Endothelial cell (in vitro differentiated cells): ENCODE measurements at places on chromosomes 12 and 14.

- no peak for DNase-seq
Observed at GRCh38 chr12:43126652-43127375, 425.2 kb downstream of the ADAMTS20 start.

DNA sequence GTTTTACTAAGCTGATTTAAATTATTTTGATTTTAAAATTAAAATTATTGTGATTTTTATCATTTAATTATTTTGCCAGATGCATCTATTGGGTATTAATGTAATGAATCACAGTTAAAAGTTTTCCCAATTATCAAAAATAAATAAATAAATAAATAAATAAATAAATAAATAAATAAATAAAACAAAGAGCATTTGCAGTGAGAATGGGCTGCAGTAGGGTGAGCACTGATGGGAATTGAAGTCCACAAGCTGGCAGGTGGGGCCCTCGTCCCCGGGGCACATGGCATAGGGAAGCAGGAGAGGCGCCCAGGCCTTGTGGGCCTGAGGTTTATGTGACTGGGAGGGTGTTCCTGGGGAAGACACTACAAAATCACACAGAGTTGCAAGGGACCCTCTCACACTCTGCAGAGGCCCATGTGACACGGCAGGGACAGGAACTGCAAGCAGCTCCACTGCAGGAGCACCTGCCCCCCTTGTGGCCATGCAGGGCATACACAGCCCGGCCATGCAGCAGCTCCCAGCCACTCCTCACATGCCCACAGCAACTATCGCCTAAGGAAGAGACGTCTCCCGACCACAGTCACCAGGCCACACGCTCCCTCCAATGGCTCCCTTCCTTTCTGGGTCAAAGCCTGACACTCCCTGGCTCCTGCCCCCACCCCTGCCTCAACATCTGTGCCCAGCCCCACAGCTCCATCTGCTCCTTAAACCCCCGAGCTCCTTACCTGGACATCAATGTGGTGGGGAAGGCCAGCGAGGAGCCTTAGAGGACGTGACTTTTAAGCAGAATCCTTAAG, 256.3 kb upstream of the SFSWAP start:
- DNase-seq: peak; percentile 74

DNA sequence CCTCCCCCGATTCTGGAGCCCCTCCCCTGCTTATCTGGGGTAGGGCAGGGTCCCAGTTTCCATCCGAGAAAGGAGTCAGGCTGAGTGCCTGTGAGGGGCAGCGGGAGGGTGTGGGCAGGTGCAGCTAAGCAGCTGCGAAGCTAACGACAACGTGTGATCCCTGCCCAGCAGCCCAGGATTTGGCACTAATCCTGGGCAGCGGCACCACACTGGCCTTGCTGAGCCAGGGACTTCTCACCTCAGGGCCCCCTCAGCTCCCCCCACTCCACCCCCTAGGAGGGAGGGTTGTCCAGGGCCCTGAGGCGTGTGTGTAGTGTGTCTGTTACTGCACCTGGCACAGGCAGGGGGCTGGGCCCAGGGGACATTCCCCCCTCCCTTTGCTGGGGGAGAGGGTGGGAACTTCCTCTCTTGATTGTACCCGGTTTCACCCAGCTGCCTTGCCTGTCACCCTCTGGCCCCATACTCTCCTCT, 1.8 kb downstream of the SMIM41 start:
- DNase-seq: no peak

DNA sequence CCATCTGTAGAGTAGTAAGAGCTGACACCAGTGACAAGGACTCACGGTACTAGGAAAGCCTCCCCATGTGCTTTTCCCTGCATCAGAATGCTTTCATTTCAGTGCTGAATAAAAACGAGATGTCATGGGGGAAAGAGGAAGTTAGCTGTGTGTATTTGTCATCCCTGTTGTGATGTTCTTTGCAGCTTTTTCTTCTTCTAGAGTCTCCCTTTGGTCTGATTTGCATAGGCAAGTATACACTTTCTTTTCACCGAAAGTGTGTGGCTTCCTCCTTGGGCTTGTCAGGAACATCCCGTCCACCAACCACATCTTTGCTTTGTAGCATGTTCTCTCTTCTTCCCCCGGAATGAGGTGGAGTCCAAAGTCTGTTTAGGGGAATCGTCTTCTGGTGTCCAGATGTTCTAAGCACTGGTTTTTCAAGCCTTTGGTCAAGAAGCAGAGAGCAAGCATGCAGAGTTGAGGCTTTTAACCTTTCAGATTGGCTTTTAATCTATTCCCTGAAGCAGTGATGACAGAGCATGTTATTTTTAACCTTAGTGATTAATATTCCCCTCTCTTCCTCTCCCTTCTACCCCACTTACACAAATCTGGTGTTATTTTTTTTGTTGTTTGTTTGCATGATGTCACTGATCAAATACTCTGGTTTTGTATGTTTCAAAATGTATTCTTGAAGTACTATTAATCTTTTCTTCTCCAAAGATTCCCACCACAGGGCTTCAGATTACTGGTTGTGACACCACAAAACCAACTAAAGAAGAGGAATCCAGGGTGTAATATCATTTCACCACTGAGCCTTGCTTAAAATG, 163.4 kb downstream of the SAMD4A start:
- DNase-seq: no peak

GRCh38 chr12:22414742-22415141, 80.2 kb upstream of the ST8SIA1 start:
- DNase-seq: no peak

DNA sequence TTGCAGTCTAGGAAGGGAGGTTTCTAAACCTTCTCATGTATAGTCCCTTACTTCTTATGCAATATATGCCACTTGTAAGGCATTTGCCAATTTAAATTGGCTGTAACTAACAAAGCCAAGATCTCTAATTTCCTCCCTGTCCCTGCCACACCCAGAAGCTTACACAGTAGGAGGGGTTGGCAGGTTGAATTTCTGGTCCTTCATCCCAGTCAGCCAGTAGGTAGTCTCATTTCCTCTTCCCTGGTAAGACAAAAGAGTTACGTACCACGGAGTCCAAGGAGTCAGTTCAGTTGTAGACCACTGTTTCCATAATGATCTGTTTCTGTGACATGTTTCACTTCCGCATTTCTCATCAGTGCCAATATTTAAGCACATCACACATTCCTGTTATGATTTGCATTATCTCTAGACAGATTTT, 47.0 kb upstream of the PLBD1 start:
- no peak for DNase-seq

DNA sequence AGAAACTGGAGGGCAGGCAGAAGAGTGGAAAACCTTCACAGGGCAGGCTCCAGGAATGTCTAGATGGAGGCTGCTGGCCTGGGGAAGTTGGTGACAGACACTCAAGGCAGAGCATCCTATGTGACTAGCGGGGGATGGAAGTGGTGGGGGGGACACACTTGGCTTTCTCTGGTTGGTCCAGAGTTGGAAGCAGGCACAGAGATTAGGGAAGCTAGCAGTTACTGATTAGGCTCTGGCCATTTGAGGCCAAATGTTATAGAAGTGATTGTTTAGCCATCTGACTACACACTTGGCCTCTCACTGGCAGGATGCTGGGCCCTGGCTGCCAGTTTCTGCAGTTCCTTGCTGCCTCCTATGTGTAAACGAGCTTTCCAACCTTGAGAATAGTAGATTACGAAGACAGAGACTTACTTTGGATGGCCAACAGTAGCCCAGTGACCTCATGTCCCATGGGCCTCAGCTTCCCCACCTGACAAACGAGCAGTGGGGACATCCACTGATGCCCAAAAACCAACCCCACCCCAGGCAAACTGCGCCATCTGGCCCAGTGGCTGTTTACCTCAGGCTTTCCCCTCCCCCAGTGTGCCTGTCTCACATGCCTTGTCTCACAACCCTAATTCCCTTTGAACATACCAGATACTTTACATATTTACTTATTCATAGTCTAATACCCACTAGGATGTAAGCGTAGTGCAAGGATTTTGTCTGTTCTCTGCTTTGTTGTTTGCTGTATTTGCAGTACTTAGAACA, 102.7 kb downstream of the PAPLN start:
- DNase-seq: no peak
